Karpas-422 (cell line): ENCODE measurements at places on chromosomes 2 and 18. TPM values are rescaled to one million over a fixed set of nuclear protein-coding genes. Genes with fewer than 3 reads are reported as not detected.

MROH2A gene
- total RNA-seq = 1.9 and 2.6 TPM in 2 replicates

FBXO48 gene
- total RNA-seq = 0.61 and 1.7 TPM in 2 replicates

IL1RN gene
- total RNA-seq = not detected in 2 replicates

TTR gene
- total RNA-seq = not detected in 2 replicates

SPC25 gene
- total RNA-seq = 5.4 and 17.5 TPM in 2 replicates

PAIP2B gene
- 2.6 and 5.6 TPM in 2 replicates for total RNA-seq

HOXD9 gene
- total RNA-seq = not detected in 2 replicates

CKAP2L gene
- total RNA-seq = 8.9 and 17.0 TPM in 2 replicates

SEPTIN10 gene
- total RNA-seq = not detected in 2 replicates

FRZB gene
- not detected in 2 replicates for total RNA-seq

DNAJC5G gene
- not detected in 2 replicates for total RNA-seq

TMEM198 gene
- total RNA-seq = 2.7 and 3.2 TPM in 2 replicates
